ENCODE measurements at places on chromosomes 11 and 22. TPM values are rescaled to one million over a fixed set of nuclear protein-coding genes. Genes with fewer than 3 reads are reported as not detected.

DMC1 gene
- polyA plus RNA-seq = 6.7 TPM

VSIG10L2 gene
- polyA plus RNA-seq = not detected

PDGFB gene
- polyA plus RNA-seq = 13.0 TPM

PTPN5 gene
- polyA plus RNA-seq = 0.72 TPM

CYP2R1 gene
- 20.1 TPM for polyA plus RNA-seq

LYVE1 gene
- 56.6 TPM for polyA plus RNA-seq

OR52E8 gene
- not detected for polyA plus RNA-seq

DNA sequence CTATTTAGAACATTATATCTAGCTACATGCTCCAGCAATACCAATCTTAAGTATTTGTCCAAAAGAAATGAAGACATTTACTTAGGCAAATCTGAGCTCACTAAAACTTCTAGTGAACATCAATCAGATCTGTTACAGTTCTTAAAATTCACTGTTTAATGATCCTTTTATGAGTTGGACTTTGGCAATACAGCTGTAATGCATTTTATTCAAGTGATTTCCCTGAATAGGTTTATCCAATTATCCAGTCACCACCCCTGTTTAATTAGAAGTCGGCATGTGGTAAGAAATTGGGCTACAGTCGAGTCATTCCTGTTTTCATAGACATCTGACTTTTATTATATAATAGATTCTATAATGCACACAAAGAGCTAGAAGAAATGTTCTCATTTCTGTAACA, 1029.0 kb upstream of the TENM4 start:
- no peak for DNase-seq

- DNase-seq = no peak
These were observed 15.7 kb upstream of the GNB1L start for GRCh38 chr22:19870153-19871022.

DNA sequence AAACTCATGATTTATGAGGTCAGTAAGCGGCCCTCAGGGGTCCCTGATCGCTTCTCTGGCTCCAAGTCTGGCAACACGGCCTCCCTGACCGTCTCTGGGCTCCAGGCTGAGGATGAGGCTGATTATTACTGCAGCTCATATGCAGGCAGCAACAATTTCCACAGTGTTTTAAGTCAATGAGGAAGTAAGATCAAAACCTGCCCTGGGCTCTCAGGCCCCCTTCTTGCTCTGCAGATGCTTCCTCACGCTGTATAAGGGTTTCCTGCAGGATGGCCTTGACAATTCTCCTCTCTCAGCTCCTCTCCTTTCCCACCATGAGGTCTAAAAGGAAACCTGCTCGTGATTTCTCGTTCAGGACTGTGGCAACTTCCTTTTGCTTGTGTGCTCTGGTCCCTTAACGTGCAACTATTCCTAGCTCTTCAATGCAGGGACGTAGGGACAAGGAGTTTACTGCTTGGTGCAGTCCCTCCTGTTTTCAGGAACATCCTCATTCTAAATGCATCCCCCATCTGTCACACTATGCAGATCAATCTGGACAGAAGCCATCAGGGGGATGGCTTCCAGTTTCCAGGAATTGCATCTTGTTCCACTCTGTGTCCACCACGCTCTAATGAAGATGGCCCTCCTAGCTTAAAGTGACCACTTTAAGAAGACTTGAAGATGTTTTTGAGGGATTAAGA, 64.3 kb upstream of the IGLL5 start:
- DNase-seq = no peak

GRCh38 chr11:3091846-3092602, 34.8 kb upstream of the CARS1 start:
- no peak for DNase-seq

- DNase-seq = no peak
These were observed 121.5 kb downstream of the CEP164 start for GRCh38 chr11:117449111-117449693.

DNA sequence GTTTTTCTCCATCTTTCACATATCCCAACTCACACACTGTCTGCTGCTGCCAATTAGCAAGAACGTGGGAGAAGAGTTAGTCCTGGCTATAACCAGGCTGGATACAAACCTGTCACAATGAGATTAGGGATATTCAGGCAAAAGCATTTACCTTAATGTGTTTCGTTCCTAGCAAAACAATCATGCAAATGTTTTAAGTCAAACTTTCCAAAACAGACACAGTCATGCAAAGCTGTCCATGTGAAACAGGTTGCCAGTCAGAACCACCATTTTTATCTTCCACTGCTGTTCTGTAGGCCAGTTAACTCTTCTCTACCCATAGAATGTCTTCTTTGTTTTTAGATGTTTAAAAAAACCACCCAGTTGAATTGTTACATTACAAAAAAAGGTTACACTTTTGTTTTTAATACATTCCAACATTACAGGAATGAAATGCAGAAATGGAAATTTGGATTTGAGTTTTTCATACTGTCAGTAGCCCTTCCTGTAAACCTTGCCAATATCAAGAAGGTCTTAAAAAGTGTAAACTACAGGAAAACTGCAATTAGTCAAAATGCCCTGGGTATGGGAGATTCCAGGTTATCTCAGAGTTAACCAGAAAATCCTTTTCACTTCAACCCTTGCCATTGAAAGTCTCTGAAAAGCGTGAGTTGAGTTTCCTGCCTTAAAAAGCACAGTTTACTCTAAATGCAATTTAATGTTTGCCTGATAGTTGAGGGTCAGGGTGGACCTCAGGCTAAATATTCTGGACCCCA, 34.2 kb upstream of the LDLRAD3 start:
- DNase-seq = no peak

GRCh38 chr11:44319552-44320288, 9.8 kb upstream of the ALX4 start:
- DNase-seq = no peak

DNA sequence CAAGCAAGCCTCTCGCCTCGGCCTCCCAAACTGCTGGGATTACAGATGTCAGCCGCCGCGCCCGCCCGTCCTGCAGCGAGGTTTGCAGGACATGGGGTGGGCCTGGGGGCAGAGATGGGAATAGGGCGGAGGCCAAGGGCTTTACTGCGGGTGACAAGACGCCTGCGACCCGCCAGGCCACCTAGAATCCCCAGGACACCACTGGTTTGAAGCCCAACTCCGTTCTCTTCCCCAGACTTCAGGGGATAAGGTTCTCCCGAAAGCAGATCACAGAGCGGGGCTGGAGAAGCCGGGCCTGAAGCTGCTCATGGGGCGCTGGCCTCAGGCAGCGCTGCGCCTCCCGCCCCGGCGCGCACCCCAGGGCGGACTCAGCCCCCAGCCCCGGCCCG, 354 bp downstream of the POLR2L start:
- DNase-seq = no peak

DNA sequence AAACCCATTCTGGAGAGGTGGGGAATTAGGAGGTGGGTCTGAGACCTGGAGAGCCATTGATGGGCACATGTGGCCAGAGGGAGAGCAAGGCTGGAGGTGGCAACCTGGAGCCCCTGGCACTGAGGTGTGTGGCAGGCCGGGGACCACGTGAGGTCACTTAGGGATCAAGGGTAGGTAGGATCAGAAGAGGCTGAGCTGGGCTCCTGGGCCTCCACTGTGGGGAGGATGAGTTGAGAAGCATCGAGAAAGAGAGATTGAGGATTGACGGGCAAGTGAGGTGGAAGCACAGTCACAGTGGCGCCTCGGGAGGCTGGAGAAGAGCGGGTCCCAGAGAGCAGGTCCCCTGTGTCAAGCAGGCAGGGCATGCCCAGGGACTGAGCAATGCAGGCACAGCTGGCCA, 4.1 kb downstream of the GNAZ start:
- no peak for DNase-seq

DNA sequence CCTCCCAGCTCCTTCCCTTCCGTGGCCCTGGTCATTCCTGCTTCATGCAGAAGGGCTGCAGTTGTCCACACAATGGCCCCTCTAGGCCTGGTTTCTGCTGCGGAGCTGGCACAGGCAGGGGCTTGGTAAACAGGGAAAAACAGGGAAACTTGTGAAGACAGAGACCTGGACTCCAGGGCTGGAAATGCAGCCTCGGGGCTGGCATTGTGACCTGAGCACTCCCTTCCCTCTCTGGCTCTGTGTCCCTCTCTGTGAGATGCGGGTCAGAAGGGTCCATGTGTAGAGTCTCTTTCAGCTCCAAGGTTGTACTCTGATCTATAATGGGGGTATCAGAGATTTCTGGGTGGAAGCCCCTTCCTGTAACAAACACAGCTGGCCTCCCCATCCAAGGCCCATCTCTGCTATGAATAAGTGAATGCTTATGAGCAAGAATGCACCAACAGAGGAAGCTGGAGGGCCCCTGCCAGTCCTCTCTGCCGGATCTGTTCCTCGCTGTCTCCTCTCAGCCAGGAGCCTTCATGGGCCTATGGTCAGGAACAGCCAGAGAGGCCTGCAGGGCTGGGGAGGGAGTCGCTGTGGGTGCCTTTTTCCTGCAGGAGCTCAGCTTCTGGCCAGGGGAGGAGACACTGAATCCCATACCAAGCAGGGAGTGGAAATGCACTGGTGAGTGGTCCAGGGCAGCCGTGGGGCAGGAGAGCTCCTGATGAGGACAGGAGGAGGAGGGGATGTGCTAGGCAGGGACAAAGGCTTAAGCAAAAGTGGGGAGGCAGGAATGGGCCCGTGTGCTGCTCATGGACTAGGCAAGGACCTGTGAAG, 6.7 kb upstream of the DERL3 start:
- DNase-seq = no peak

- DNase-seq = no peak
These were observed 95.6 kb downstream of the UVRAG start for GRCh38 chr11:75910426-75911145.

DNA sequence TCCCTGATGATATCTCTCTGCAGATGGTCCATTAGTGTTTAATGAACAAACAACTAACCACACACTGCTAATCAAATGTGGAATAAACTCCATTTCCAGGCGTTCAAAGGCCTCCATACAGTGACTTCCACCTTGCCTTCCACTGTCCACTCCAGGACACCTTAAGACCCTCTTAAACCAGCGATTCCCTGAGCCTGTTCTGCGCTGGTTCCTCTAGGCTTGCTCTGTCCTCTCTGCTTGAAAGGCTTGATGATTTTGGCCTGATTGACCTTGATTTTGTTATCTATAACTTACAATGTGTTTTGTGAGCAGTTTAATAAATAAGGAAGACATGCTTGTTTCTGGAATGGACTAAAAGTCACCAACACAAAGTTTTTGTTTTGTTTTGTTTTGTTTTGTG, 12.0 kb downstream of the OVCH2 start:
- no peak for DNase-seq

- DNase-seq = no peak
These were observed 100.6 kb upstream of the SORL1-AS1 start for GRCh38 chr11:121553389-121553788.

DNA sequence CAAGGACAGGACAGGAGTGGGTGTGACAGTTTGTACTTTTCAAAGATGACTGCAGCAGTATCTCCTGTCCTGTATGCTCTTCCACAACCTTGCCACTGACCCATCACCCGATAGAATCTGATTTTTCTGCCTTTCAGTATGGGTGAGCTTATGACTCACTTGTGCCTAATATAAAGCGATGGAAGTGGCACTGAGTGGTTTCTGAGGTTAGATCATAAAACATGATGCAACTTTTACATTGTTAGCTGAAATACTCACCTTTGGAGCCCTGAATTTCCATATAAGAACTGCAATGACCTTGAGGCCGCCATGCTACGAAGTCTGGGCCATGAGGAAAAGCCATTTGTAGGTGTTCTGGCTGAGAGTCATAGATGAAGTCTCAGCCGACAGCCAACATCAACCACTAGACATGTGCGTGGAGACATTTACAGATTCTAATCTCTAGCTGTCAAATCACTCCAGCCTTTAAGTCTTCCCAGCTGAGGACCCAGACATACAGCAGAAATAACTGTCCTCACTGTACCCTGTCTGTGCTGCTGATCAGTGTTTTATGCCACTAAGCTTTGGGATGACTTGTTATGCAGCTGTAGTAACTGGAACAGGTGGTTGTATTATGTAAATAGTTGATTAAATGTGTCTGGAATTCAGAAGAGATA, 105.9 kb upstream of the ARHGAP20 start:
- DNase-seq = no peak

DNA sequence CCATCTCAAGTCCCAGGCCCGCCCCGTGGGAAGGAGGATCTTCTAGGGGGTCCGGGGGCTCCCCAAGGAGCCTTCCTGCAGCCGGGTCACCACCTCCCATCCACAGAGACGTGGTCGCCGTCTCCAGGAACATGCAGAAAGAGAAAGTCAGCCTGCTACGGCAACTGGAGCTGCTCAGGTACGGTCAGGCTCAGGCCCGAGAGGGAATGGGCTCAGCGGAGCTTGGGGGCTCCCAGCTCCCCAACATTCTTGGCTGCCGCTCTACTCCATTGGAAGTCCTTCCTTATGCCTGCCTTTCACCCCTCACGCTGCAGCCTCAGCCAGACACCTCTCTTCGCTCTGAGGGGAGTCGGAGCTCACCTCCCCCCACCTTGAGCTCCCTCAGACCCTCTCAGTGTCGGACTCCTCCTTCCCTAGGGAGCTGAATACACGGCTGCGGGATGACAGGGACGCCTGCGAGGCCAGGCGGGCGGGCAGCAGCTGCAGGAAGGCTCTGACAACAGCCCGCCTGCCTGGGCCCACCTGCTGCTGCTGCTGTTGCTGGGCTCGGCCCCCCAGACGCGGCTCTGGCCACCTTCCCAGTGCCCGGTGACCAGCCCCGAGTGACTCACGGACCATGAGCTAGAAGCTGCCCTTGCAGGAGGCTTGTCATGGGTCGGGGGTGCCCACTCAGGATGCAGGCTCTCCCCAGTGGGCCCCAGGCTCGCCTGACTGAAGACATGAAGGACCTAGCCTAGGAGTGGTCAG, 1.5 kb upstream of the CD151 start:
- DNase-seq = no peak

DNA sequence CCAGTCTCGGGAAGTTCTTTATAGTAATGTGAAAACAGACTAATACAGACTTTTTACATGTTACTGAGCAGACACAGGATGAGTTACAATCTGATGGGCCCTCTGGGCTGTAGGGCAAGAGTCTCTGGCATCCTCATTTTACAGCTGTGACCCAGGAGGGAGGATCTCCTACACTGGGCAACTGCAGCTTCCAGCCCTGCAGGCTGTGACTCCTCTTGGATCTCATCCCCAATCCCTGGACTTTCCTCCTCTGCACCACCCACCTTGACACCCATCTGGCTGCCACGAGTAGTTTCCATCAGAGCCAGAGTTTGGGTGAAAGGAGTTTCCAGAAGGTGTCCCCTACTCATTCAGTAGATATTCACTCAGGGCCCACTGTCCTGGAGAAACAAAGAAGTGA, 48.9 kb upstream of the MYEOV start:
- no peak for DNase-seq

GRCh38 chr11:69807106-69807815, 12.0 kb downstream of the FGF3 start:
- DNase-seq = no peak

GRCh38 chr11:119144825-119145486, 3.9 kb upstream of the ABCG4 start:
- no peak for DNase-seq

- no peak for DNase-seq
These were observed 84.5 kb downstream of the BCR start for GRCh38 chr22:23264610-23265367.

GRCh38 chr11:123482218-123482617, 52.1 kb downstream of the GRAMD1B start:
- DNase-seq = no peak
